Epithelial cell of umbilical artery (primary cell): ENCODE measurements at places on chromosomes 5 and 9. TPM values are rescaled to one million over a fixed set of nuclear protein-coding genes. Genes with fewer than 3 reads are reported as not detected.

KDM3B gene
- total RNA-seq = 37.4 and 43.6 TPM in 2 replicates

CCNJL gene
- 4.4 and 6.2 TPM in 2 replicates for total RNA-seq

GLDC gene
- total RNA-seq = 2.3 and 6.4 TPM in 2 replicates

LRRC26 gene
- total RNA-seq = not detected in 2 replicates

ACSL6 gene
- total RNA-seq = not detected in 2 replicates

C8G gene
- total RNA-seq = not detected in 2 replicates

FST gene
- 45.5 and 47.7 TPM in 2 replicates for total RNA-seq

GARIN3 gene
- total RNA-seq = not detected in 2 replicates

XRCC4 gene
- total RNA-seq = 13.5 and 14.9 TPM in 2 replicates

CTXN3 gene
- under 0.01 TPM in 1 of 2 replicates, not detected in the other for total RNA-seq

ELAVL2 gene
- total RNA-seq = 0.32 TPM in 1 of 2 replicates, not detected in the other

SMIM32 gene
- not detected in 2 replicates for total RNA-seq

RLN1 gene
- not detected in 2 replicates for total RNA-seq

FOXD1 gene
- total RNA-seq = 0.30 and 0.32 TPM in 2 replicates

KCNMB1 gene
- total RNA-seq = 0.32 and 0.91 TPM in 2 replicates

PCDHGB6 gene
- 0.97 and 1.1 TPM in 2 replicates for total RNA-seq

ACOT12 gene
- not detected in 2 replicates for total RNA-seq

OMD gene
- not detected in 2 replicates for total RNA-seq

UBE2D2 gene
- 56.1 and 66.3 TPM in 2 replicates for total RNA-seq

PTPN3 gene
- under 0.01 TPM in 1 of 2 replicates, not detected in the other for total RNA-seq

TTC23L gene
- total RNA-seq = 0.15 TPM in 1 of 2 replicates, not detected in the other

ASPN gene
- total RNA-seq = not detected in 2 replicates

DAP gene
- total RNA-seq = 31.3 and 36.4 TPM in 2 replicates

TNFAIP8 gene
- total RNA-seq = 12.3 and 15.6 TPM in 2 replicates

FOXD4 gene
- total RNA-seq = not detected in 2 replicates

SUSD3 gene
- total RNA-seq = not detected in 2 replicates

DBH gene
- total RNA-seq = not detected in 2 replicates

EGR1 gene
- total RNA-seq = 0.97 and 1.4 TPM in 2 replicates

OR1Q1 gene
- total RNA-seq = not detected in 2 replicates

CDKN2A gene
- total RNA-seq = 2.1 and 4.9 TPM in 2 replicates

FBP2 gene
- total RNA-seq = not detected in 2 replicates

SAXO1 gene
- total RNA-seq = not detected in 2 replicates

FAM153A gene
- not detected in 2 replicates for total RNA-seq
